ENCODE measurements at places on chromosomes 7 and 10. TPM values are rescaled to one million over a fixed set of nuclear protein-coding genes. Genes with fewer than 3 reads are reported as not detected.

DNA sequence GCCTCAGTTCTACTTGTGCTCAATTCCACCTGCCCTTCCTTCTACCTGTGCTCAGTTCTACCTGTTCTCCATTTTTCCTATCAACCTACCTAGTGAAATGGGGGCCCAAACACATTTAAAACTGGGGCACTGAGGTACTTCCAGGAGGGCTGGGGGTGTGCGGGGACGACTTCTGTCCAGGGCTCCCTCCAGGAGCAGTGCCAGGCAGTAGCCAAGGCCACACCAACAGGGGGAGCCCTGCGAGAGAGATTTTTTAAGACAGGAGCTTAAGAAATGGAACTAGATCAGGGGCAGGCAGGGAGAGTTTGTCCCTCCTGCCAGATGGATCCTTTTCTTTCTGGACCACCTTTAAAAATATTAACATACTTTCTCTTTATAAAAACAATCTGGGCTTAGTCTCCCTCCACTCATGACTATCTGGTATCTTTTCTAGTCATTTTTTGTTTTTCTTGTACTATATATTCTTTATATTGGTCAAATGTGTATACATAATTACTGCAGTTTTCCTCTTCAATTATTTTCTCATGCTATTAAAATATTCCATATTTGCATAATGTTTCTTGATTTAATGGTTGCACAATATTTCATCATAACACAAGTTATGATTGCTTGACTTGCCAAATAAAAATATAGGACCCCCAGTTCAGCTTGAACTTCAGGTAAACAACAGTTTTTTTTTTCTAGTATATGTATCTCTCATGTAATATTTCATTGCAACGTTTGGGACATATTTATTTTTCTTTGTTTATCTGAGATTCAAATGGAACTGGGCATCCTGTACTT lies 47.3 kb upstream of the INSYN2A start:
- peak; percentile 11 for DNase-seq

GRCh38 chr7:147777309-147777708 lies 813.3 kb upstream of the C7orf33 start:
- no peak for DNase-seq

DNA sequence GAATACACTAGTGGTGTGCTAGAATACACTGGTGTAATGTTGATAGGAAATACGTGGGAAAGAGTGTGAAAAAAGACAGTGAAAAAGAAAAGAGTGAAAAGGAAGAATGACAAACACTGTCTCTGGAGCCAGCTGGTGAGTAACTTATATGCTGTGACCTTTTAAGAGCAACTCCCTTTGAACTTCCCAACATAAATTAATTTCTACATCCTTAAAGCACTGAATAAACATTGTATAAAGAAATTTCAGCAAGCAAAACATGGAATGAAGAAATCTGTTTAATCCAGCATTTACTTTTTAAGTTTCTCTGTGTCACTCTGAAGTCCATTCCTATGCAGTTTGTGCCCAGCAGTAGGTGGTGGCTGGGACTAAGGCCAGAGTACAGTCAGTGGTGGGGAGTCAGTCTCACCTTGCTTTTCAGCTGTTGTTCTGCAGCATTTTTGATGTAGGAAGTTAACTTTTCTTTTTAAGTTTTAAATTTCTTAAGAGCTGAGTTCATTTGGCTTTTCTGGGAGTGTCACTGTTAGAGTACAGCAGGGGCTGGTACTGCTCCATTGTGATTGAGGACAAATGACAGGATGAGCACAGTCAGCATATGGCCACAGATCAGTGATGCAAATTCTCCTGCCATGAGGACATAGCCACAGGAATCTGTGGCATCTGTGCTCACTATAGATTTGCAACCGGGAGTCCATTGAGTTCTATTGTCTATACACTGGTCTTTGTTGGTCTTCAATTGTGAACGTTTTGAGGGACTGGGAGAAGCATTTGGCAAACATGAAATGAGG lies 321.8 kb downstream of the ZNF248 start:
- no peak for DNase-seq

GRCh38 chr10:18984531-18984930 lies 64.1 kb upstream of the MALRD1 start:
- no peak for DNase-seq

DNA sequence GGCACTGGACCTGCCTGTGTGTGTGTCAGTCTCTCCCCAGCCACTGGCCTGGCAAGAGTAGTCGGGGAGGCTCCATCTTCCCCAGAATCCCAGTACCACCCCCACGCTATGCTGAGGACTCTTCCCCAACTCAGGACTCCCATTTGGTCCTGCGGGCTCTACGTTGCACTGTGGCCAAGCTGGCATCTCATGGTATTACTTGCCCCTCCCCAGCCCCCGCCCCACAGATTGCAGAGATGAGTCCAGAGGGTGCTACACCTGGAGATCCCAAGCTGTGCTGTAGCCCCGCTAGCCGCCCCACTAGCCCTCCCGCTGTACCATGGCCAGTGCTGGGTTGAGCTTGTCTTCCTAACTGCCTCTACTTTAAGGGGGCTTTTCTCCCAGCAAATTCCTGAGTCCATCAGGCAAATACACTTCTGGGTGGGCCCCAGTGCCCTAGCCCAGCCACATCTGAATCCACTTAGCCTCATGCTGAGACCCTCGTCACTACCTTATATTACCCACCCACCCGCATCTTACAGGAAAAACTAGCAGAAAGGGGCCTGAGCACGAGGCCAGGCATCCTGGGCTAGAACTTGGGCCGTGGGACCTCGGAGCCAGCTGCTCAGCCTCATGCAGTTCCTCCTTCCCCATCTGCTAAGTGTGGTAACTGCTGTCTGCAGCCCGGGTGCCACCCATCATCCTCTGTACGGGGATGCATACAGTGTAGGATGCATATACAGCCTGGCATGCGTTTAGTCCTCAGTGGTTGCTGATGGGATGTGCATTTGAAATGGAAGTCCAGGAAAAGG lies 65.8 kb upstream of the CACUL1 start:
- DNase-seq = no peak

DNA sequence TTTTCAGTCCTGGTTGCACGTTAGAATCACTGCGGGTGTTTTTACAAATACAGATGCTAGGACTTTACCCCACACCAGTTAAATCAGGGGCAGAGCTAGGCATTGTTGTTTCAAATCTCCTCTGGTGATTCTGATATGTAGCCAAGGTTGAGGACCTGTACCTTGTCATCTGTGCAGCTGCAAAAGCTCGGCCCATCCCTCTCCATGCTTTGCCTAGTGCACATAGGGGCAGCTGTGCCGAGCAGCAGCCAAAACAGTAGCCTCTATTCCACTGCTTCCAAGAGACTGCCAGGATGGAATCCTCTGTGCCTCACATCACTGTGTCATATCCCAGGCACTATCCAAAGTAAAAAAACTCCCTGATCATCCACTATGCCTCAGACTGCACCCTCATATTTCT lies 181.3 kb downstream of the CDK14 start:
- DNase-seq = no peak

- DNase-seq = no peak
Measured at GRCh38 chr7:106109521-106110237, 2.4 kb downstream of the SYPL1 start.

DNA sequence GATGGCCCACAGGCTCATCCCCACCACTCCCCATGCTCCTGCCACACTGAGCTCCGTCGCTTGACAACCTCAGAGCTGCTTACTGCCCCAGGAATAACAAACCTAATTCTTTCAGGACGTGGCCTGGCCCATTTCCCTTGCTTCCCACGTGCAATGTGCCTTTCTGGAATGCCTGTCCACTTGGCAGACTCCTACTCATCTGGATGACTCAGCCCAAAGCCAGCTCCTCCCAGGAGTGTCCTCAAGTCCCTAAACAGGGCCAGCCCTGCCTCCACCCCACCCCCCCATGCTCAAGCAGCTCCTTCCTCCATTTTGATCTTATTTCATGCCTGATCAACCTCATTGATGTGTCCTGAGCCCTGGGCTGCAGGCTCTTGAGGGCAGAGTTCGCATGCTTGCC lies 164.9 kb upstream of the RNF32 start:
- peak; percentile 44 for DNase-seq

Gene PLA2G12B
- not detected for total RNA-seq

Gene PRR15
- total RNA-seq = not detected

Gene BBIP1
- total RNA-seq = 26.1 TPM

Gene IGFBP1
- not detected for total RNA-seq

Gene PRPS1L1
- not detected for total RNA-seq

Gene ATG9B
- total RNA-seq = 0.09 TPM

Gene AUTS2
- total RNA-seq = 0.02 TPM

Gene CPED1
- total RNA-seq = 92.0 TPM

Gene DYNC1I1
- not detected for total RNA-seq

Gene BICC1
- total RNA-seq = 67.3 TPM
